ENCODE measurements at places on chromosomes 1 and 21.

DNA sequence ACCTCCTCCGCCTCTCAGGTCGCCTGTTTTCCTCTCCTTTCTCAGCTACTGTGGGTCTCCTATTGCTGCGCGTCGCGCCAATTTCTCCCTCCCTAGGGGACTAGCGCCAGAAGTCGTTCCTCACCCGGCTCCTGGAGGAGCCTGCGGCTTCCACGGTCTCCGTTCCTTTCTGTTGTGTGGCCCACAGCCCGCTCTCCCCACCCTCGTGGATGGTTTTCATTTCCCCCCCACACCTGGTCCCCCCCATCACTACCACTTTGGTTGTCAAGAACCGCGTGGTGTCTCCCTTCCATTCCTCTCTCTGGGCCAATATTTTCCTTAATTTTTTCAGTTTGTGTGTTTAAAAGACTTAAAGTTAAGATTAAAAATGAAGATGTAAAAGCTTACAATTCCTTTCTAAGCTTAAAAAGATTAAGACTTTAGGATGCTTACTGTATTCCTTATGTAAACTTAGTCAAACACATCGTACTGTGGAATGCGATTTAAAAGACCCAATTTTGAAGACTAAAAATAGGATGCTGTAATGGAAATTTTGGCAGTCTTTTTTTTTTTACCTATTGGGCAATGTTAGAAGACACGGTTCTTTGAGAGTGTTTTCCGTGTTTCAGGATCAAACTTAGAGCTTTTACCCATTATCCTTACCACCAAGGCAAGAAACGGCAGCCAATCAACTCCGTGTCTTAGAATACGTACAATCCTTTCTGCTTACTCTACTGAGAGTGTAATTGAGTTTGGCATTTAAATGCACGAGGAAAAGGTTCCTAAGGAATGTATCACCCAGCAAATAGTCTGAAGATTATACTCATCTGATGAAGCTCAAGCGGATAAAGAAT, 773 bp downstream of the CNST start:
- DNase-seq: no peak

GRCh38 chr1:171207377-171207776, 22.3 kb downstream of the FMO2 start:
- DNase-seq: no peak

DNA sequence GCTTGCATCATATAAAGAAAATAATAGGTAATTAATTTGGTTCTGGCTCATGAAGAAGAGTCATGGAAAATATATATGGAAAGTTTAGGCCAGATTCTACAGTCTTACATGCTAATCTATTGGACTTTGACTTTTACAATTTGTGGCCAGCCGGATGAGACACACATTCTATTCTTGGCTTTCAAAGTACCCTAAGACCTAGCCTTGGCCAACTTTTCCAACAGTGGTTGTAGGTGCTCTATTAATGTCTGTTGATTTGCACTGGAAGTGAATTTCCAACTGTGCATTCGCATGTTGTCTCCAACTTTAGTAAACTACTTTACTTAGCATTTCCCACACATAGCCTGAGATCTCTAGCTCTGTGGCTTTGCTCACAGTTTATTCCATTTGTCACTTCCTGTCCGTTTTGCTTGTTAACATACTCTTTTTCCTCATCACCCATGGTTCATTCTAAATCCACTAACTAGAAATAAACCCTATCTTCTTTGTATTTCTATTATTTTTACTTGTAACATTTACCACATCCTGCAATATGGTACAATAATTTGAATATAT, 644.0 kb downstream of the PTPRC start:
- no peak for DNase-seq

GRCh38 chr1:17066361-17067068, 12.7 kb upstream of the SDHB start:
- no peak for DNase-seq

GRCh38 chr1:243320224-243320623, 64.4 kb downstream of the SDCCAG8 start:
- no peak for DNase-seq
